ENCODE measurements at places on chromosomes 6 and 20.

- DNase-seq: no peak
Observed at GRCh38 chr6:11042750-11043377, 1.2 kb downstream of the ELOVL2 start.

GRCh38 chr6:144729502-144729901 lies 444.4 kb downstream of the UTRN start:
- DNase-seq: no peak

DNA sequence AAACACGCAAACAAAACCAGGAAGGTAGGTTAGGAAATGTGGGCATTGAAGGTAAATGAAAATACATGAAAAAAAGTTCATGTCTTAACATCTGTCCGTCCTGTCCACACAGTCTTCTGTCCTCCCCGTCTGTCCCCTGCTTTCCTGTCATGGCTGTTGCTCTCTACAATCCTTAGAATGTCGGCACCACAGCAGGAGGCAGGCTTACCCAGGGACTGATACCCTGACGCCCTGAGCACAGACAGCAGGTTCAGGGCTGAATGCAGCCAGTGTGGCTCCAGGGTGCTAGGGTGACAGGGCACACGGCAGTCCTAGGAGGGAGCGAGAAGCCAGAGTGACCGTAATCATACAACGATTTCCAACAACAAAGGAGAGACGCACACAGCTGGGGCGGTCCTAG lies 123.7 kb downstream of the IRF4 start:
- no peak for DNase-seq

GRCh38 chr6:36350681-36351571 lies 14.2 kb upstream of the BNIP5 start:
- no peak for DNase-seq

GRCh38 chr6:33843131-33844121 lies 39.6 kb upstream of the MLN start:
- DNase-seq: no peak

DNA sequence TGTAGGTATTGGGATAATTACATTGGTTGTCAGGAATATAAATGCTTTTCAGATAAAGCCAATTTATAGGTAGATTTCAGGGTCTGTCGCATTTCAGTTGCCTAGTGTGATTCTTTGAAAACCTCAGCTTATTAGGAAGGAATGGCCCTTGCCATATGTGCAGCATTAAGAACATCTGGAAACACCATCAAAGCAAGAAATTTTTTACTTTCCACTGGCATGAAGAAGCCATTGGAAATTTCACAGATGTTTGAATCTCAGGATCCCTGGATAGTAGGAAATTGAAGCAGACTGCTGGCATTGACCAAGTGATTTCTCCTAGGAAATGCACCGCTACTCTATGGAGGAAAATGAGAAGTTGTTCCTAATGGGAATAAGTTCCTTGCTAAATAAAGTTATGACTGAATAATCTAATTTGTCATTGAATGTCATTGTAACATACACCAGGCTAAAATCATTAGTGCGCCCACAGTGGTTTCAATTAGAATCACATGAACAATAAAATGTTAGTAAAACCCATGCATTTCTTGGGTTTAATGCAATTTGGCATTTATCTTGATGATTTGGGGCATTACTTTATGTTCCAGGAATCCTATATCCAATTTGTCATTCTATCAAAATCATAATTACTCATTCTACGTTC lies 950.1 kb downstream of the EPHA7 start:
- DNase-seq: no peak

- no peak for DNase-seq
Observed at GRCh38 chr6:144304223-144304848, 19.2 kb downstream of the UTRN start.

GRCh38 chr6:26045928-26046368 lies 41.3 kb upstream of the HFE start:
- DNase-seq: no peak

DNA sequence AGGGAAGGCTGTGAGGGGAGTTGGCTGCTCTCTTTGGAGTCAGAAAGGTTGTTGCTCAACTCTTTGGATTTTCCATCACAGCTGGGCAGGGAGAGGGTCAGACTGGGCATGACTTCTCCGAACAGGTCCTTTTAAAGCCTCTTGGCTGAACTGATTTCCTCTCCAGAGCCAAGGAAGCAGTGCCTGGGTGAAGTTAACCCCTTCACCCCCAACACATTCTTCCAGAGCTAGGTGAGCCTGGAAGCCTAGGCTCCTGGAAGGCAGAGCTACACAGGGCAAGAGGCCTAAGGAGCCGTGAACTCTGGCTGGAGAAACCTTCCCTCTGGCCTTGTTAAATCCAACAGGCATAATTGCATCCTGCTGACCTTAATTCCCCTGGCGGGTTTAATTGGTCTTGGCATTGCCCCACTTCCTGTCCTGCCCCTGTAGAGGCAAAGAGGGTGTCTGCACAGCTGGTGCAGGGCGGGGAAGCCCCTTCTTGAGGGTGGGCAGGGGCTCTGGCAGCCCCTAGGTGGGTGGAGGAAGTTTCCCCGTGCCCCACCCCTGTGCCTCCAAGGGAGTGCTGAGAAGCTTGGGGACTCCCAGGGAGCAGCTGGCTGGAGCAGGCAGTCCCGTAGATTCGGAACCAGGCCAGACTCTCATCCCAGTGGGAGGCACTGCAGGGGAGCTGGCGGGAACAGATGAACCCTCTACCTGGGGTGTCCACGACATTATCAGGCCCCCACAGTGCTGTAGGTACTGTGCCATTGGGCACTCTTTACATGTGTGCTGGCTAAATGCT lies 3.6 kb upstream of the MYLK2 start:
- no peak for DNase-seq

DNA sequence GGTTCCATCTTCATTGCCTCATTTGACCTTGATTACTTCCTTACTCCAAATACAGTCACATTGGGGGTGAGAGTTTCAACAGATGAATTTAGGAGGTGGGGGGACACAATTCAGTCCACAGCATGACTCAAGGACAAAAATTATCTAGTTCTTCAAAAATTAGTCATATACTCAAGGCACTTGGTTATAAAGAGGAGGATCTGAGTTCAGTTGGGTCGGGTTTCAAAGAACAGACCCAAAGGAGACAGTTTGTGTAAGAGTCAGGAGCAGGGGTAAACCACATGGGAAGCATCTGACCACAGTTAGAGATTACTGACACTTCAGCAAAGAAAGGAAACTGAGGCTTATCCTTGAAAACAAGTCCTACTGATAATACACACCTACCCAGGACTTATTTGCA lies 138.0 kb downstream of the TBC1D7 start:
- no peak for DNase-seq

DNA sequence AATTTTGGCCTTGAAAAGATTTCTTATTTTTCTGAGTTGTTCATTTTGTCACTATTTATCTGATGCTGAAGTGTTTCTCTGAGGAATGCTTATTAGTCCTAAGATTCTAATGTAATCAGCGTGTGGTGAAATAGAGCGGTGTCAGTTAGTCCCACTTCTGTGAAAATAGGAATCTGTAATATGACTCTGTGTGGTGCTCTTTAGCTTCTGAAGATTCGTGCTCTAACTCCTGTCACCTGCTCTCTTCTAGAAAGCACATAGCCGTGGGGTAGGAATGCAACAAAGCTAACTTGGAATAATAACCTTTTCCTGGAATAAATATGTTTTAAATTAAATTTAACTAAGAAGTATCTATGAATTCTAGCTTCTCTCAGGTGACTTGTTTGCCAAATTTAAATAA lies 90.4 kb downstream of the BCKDHB start:
- DNase-seq: no peak

DNA sequence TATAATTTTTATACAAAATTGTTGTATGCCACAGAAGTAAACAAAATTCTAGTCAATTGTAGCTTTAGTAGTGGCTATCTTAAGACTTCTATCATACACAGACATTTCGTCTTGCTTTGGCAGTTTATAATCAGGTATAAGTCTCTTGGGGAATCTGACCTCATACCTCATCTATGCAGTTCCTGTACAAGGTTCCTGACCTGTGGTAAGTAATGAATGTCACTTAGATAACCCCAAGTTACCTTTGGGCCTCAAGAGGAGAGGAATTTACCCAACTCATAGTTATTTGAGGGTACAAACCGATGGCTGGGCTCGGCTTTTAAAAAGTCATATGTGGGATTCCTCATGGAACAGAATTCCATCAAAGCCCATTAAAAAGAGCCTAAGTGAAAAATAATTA lies 58.8 kb upstream of the UNC93A start:
- DNase-seq: no peak

DNA sequence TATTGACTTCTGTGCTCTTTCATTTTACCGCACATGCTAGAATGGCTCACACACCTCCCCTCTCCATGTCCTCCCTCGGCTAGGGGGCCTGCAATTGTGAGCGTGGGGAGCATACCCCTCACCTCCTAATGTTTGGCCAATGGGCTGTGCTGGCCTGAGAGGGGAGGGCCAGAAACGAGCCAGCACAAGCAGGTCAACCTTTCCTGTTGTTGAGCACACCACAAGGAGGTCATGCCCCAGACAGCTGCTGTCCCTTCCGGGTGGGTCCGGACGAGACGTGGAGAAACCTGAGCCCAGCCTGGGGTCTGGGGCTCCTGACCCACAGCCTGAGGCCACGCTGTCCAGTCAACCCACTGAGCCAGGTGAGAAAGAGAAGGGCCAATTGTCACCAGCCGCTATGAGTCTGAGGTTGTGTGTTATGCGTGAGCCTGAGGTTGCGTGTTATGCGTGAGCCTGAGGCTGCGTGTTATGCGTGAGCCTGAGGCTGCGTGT lies 77.4 kb downstream of the TTLL2 start:
- DNase-seq: no peak

GRCh38 chr6:165936660-165937059 lies 231.0 kb downstream of the TBXT start:
- DNase-seq: no peak
